ENCODE measurements at places on chromosomes 7 and 10. TPM values are rescaled to one million over a fixed set of nuclear protein-coding genes. Genes with fewer than 3 reads are reported as not detected.

RBP4 gene
- total RNA-seq: 12.5 TPM

HOXA1 gene
- total RNA-seq: not detected

OPTN gene
- 13.0 TPM for total RNA-seq

CALHM3 gene
- not detected for total RNA-seq

PDK4 gene
- total RNA-seq: 13.0 TPM

ZNF239 gene
- total RNA-seq: 9.4 TPM

SFRP4 gene
- total RNA-seq: 28.7 TPM

ZNF503 gene
- total RNA-seq: 3.7 TPM

Data from skeletal muscle tissue (tissue), 5 donors.